NCI-H774 (cell line): ENCODE measurements at places on chromosomes 3 and 15.

DNA sequence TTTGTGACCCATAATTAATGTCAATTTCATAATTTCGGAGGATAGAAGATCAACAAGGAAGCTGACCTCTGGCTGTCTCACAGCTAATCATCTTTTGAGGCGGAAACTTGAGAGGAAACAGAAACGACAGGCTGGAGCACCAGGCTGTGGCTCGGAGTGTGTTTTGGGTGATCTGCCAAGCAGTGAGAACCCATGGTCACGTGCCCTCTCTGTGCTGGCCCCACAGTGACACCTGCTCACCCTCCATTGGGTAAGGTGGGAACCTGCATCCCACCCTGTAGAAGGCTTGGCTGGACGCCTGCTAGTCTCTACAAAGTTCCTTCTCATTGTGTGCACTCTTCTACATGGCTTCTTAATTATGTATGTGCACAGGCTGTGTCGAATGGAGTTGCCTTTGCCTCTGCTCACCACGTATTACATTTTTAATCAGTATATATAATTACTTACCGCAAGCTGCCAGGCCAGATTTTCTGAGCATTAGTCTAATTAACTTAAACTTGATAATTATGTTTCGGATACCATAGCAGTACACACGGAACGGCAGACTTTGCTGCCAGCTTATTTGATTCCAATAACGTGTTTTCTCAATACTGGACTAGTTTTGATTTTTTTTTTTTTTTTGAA is 719.4 kb upstream of the CFAP20DC start:
- no peak for DNase-seq

- no peak for DNase-seq
Observed at GRCh38 chr3:57746156-57747010, 9.7 kb upstream of the SLMAP start.

DNA sequence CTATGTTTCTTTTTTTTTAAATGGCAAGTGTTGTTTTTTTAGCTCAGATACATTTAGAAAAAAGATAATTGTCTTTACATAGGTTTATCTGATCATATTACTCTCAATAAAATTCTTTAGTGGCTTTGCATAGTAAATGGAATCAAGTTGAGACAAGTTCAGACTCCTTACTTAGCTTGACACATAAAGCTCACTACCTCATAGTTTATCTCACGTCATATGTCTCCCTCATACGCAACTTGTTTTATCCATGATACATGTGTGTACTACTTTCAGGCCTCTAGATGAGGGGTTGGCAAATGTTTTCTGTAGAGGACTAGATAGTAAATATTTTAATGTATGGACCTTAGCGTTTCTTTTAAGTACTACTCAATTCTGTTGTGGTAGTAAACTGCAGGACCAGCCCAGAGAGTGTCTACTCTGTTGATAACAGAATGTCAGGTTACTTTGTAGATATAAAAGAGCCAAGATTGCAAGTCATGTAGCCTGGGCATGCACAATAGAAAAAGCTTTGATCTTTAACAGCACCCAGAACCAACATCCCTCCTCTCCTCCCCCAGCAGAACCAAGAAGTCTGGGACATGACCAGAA is 28.2 kb upstream of the MGA start:
- DNase-seq: no peak

GRCh38 chr3:135106445-135106844 is 311.4 kb downstream of the EPHB1 start:
- DNase-seq: no peak

DNA sequence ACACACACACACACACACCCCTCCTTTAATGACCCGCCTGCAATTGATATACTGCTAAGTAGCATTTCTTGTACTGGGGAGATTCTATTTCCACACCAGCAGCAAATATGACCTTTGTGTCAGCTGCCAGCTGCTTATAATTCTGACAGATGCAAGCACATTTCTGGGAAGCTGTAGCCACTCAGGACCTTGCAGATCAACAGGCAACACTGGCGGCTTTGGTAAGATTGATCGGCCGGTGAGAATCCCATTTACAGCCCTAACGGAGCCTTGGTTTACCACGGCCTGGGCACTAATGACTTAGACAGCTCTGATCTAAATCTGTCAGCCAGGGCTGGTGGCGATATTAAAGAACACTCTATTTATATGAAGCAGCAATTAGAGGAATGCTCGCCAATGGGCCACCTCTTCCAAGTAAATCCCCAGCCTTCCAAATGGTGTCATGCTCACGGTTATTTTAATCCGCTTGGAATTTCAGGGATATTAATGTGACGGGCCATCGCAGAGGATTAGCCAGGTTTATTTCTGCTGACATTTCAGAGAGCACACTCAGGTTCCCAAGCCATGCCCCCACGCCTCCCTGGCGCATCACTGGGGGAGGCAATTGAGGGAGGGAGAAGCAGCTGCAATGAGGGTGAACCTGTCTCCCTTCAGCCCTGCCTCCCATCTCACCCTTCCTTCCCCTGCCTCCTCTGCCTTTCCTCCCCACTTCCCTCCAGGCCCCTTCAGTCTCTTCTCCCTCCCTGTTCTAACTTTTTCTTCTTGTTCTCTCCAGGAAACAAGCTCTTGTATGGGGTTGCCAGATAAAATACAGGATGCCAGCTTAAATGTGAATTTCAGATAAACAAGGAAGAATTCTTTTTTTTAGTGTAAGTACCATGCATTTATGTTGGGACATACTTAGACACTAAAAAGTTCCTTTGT is 287.0 kb downstream of the TLE3 start:
- no peak for DNase-seq

DNA sequence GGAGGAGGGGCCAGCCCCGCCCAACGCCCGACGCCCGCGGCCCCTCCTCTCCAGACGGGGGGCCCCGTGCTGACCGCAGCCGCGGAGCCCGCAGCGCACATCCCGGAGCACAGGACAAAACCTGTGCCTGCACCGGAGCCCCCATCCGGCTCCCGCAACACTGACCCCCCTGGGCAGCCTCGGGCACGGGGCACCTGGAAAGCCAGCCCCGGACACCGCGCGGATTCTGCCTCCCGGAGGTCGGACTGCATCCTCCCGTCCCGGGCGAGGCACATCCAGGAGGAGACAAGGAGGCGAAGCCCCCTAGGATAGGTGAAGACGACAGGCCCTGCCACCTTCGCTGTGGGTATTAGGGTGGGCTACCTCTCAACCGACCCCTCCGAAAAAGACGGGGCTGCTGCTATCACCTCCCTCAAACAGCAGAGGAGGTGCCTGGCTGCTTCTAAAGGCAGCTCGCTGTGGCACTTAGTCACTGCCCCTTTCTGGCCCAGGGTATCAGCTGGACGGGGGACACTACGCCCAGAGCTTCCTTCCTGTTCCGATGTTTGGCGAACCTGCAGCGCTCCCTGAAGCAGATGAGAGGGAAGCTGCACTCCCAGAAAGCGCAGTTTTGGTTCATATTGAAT is 10.6 kb downstream of the XXYLT1 start:
- DNase-seq: no peak

DNA sequence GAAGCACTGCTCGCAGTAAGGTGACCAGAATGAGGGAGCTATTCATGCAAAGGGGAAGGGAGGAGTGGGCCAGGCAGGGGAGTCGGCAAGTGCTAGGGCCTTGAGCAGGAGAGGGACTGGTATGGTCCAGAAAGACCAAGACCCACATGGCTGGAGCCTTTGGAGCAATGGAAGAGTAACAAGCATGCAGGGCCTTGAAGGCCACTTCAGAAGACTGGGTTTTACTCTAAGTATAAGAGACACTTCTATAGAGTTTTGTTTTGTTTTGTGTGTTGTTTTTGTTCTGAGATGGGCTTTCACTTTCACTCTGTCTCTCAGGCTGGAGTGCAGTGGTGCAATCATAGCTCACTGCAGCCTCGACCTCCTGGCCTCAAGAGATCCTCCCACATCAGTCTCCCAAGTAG is 42.0 kb downstream of the BFSP2 start:
- DNase-seq: no peak

- no peak for DNase-seq
Observed at GRCh38 chr3:121786485-121786884, 36.9 kb upstream of the GOLGB1 start.

DNA sequence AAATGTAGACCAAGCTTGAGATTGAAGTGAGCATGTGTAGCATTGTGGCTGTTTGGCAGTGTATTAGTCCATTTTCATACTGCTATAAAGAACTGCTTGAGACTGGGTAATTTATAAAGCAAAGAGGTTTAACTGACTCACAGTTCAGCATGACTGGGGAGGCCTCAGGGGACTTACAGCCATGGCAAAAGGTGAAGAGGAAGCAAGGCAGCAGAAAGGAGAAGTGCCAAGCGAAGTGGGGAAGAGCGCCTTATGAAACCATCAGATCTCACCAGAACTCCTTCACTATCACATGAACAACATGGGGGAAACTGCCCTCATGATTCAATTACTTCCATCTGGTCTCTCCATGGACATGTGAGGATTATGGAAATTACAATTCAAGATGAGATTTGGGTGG is 8.6 kb upstream of the CERS3 start:
- no peak for DNase-seq

DNA sequence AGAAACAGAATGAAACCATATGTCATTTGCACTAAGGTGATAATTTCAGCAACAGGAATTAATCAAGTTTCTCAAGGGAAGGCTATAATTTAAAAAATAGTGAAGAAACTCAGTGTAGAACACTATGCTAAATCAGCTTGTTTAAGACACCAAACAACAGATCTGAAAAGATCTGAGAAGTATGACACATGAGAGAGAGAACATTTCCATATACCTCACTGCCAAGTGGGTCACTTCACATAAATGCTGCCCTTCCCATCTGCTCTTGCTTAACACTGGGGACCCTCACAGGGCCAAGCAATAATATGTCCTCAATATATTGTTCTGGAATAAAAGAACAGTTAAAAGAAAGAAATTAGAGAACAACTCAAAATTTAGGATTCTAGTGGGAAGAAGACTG is 45.6 kb upstream of the CHMP2B start:
- no peak for DNase-seq

DNA sequence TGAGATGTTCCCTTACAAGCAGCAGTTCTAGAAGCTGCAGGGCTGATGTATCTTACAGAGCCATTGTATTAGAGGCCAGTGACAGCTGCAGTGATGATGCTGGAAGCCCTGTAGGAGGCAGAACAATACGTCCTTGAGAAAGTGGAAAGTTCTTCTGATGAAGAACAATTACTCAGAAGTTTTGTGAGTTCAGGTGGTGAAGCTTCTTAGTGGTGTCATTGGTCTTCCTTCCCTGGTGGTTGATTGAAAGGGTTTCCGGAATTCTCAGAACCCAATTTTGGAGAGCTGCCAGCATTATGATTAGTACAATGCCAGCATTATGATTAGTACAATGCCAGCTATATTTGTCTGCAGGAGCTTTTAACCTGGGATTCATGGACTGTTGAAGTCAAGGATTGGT is 356.4 kb downstream of the MFSD1 start:
- DNase-seq: no peak

DNA sequence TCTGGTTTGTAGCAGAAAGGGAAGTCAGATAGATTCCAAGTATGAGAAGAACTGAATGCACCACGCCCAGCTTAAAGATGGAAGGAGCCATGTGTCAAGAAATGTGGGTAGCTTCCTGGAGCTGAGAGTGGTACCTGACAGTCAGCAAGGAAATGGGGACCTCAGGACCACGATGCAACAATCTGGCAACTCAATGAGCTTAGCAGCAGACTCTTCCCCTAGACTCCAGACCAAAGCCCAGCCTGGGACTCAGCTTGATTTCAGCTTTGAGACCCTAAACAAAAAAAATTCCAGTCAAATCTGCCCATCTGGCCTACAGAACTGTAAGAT is 24.4 kb downstream of the MIX23 start:
- no peak for DNase-seq

DNA sequence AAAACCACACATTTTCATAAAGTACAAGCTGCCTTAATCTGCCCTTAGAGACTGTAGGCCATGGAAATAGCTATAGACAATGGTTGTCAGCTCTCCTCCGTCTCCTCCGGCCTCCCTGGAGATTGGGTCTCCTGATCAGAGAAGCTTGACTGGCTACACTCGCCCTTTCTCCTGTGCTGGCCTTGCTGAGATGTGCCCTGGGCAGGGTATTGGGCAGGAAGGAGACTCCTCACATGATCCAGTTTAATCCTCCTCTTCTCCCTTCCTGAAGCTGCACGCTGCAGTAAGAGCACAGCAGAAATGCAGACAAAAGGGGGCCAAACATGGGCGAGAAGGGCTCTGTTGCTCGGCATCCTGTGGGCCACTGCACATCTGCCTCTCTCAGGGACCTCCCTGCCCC is at the start of gene SLC24A5:
Gene SLC24A5, plus strand, starts transcription at position 246 of the 400 bp plus-strand sequence. Its CDS starts 55 bp downstream, at position 301.
- no peak for DNase-seq

GRCh38 chr3:185920184-185920583 is 17.6 kb downstream of the TRA2B start:
- no peak for DNase-seq

GRCh38 chr3:13884851-13885703 is 5.2 kb upstream of the WNT7A start:
- peak; percentile 43 for DNase-seq

DNA sequence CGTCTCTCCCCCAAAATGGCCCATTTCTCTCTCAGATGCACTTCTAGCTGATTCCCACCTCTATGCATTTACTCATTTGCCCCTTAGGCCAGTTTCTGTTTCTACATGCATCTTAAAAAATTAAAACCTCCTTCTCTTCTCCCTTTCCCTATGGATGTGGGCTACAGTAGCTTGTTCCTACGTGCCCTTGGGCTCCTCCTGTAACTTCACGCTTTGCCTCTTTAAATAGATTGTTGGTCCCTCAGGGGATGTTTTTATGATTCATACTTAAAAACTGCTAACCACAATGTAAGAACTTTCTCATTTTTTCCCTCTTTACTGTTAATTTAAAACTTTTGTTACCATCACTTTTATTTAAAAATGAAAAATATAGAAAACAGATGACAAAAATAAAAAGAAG is 185.6 kb upstream of the MRPL3 start:
- DNase-seq: no peak

GRCh38 chr15:101017093-101017754 is 98.1 kb downstream of the LRRK1 start:
- DNase-seq: no peak

DNA sequence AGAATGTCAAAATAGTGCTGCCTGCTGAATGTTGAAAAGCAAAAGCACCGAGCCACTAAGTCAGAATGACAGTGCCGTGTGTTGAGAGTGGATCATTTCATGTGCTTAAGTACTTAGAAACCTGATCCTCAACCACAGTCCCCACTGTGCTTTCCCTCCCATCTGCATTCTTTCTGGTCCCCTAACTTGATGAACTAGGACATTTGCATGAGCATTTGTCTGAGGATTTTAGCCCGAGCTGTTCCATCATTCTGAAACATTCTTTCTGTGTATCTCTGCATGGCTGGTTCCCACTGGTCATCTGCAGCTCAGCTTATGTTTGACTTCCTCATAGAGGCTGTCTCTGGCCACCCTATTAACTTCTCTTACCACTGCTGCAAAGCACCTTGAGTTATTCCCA is 42.0 kb downstream of the SST start:
- no peak for DNase-seq

DNA sequence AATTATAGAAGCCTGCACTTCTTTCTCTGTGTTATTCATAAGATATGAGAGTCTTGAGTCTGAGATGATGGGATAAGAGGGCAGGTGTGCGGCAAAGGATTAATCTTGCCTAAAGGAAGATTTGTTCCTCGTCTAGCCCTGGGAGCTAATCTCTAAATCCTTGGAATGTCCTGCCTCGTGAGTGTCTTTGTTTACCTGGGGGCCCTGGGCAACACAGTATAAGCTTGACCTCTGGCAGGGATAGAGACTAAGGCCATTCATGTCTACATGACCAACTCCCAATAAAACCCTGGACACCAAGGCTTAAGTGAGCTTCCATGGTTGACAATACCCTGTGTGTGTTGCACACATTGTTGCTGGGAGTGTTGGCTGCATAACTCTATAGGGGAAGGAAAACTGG is 3.2 kb upstream of the AGBL1 start:
- no peak for DNase-seq
